ENCODE measurements at places on chromosomes 2 and 18.

GRCh38 chr2:127664065-127664894, 11.1 kb downstream of the LIMS2 start:
- DNase-seq = no peak

- DNase-seq = no peak
Observed at GRCh38 chr18:5662586-5663090, 118.8 kb upstream of the EPB41L3 start.

DNA sequence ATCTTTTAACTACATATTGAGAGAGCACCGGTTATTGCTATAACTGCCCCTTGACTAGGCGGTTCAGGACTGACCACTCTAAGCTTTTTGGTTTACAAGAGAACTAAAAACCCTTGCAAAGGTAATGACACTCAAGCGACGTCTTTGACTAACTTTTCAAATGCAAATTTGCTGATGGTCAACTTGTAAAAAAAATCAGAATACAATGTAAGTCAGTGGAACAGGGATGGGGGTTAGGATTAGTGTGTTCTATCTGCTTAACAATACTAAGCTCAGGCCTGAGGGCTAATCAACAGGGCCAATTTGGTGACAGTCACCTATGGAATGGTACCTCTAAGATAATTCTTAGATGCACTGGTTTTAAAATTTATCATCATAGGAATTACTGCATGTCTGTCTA, 57.1 kb downstream of the ZAP70 start:
- no peak for DNase-seq

DNA sequence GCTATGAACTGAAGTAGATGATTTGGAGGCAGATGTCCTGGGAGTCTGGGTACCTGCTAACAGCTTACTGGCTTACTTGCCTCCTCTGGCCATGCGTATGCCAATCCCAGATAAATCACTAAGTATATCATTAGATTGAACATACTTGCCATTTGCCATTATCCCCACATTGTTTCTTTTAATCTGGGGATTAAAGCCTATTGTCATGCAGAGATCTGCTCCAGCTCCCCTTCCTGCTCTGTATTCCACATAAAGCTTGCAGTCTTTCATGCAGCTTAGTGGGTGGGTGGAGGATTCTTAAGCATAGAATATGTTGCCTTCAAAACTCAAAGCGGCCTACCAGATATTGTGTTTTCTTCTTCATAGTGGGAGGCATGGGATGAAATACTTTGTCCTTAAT, 311.8 kb upstream of the MMADHC start:
- DNase-seq = no peak

- no peak for DNase-seq
Observed at GRCh38 chr18:78993014-78993926, 13.7 kb downstream of the SALL3 start.

Data from activated naive CD8-positive, alpha-beta T cell treated with anti-CD3 and anti-CD28 coated beads, Interleukin-2, amount 50 U/mL, for 24 hours (primary cell).